ENCODE measurements at places on chromosomes 1 and 21.

GRCh38 chr1:101200513-101200912 lies 36.3 kb upstream of the S1PR1 start:
- no peak for DNase-seq

DNA sequence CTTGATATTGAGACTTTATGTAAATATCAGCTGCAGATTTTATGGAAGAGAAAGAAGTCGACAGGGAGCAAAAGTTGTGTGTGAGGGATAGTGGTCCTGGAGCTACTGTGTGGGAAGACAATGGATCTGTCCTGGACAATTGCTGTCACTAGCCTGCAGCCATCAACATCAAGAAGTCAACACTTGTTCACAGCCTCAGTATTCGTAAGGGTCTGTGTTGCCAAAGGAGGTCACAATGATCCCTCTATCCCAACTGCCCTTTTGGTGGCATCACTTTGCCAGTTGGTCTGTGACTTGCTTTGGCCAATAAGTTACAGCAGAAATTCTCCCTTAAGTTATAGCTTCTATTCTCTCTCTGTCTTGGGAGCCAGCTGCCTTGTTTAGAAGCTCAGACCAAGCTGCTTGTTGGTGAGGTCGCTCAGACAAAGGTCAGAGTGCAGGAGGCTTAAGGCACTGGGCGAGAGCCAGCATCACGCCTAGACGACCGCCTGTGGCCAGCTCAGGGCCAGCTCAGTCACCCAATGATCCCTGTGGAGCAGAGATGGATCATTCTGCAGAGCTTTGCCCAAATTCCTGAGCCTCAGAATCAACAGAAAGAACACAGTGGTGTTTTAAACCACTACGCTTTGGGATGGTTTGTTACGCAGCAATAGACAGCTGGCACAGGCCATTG lies 134.9 kb downstream of the RHOU start:
- DNase-seq = no peak

GRCh38 chr1:3688356-3689137 lies 36.2 kb downstream of the TP73 start:
- no peak for DNase-seq

DNA sequence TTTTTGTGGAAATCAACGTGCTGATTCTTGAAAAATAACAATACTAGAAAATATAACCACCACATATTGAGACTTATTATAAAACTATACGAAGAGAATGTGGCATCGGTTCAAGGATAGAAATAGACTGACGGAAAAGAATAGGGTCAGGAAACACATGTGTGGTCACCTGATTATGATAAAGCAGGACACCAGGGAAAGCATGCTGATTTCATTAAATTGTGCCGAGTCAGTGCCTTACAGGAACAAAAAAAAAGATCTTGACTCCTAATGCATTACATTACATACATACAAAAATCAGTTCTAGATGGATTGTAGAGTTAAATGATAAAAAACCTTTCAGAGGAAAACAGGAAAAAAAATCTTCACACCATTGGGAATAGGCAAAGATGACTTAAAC lies 43.5 kb upstream of the SERPINC1 start:
- no peak for DNase-seq

DNA sequence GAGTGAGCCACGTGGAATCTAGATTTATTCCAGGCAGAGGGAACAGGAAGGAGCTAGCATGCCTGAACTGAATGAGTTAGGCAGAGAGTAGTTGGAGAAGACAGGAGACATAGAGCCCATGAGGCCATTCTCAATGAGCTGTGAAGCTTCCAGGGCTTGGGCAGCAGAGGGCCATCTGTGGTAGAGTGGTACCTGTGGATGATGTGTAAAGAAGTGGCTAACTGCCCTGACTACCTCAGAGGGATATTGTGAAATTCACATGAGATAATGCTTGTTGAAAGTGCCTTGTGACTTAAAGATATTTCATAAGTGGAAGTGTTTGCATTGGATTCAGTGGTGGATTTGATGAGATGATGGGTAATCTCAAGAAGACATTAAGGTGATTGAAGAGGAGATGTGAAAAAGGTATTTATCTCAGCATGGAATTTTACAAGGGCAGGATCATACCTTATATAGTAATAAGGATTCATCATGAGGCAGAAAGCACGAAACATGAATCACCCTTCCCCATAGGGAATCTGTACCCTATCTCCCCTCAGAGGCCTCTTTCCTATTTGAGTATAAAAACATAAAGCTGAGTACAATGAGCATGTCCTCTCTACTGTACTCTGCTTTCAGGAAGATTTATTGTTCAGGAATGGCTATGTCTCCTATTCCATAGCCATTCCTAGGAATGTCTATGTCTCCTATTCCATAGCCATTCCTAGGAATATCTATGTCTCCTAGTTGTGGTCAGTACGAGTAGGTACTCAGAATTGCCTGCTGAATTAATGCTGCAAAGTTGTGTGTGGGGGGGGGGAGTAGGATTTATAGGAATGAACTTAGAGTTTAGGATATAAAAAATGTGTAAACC lies 146.8 kb downstream of the PAPPA2 start:
- no peak for DNase-seq

All from CD8-positive, alpha-beta T cell (primary cell).